Activated CD4-positive, alpha-beta T cell treated with anti-CD3 and anti-CD28 coated beads, Interleukin-2, amount 50 U/mL, for 1 hour (primary cell): ENCODE measurements at places on chromosomes 13 and 19.

DNA sequence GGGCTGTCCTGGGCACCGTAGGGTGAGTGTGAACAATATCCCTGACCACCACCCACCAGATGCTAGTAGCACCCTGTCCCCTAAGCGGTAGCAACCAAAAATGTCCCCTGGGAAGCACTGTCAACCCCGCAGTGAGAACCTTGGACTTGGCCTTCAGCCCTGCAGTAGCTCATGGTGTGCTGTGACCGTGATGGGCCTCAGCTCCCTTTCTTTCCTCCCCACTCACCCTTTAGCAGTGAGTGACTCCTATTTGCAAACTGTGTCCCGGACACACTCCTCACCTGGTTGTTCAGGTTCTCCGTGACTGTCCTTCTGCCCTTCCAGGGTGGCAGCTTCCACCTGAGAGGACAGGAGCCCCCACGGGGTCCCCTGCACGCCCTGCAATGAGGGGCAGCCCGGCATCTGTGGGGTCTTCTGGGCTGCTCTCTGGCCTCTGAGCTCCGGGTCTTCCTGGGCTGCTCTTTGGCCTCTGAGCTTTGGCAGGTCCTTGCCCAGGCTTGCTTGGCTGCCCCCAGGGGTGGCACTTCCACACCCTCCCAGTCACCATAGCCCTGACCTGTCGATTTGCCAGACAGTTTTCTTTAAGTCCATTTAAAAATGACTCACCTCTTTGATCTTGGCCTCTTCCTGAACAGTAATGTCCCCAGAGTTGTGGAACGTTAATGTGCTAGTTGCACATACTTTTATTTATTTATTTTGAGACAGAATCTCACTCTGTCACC lies 3.8 kb downstream of the KDM4B start:
- DNase-seq = no peak

DNA sequence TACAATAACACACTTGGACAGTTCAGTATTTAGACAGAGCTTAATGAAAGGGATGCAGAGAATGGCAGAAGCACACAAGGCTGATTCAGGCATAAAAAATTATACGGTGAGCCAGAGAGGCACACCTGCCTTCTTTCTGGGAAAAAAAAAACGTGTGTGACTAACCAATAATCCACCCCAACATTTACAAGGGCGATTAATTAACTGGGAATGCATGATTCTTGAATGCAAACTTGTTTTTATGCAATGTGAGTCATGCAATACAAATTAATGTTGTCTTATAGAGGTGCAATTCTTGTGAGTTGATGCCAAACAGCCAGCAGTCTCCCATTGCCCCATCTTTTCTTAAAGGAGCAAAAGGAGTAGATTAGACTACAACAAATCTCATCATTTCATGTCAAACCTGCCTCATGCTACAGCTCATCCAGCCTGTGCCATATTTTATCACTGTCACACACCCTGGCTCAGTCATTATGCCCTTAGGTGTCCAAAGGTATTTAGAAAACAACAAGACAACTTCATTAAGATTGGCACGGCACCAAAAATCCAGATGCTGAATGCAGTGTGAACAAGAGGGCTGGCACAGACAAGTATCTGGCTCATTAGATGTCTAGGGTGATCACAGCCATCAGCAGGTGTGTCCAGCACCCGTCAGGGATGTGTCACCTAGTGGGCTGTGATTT lies 721.1 kb downstream of the EFNB2 start:
- DNase-seq = no peak

DNA sequence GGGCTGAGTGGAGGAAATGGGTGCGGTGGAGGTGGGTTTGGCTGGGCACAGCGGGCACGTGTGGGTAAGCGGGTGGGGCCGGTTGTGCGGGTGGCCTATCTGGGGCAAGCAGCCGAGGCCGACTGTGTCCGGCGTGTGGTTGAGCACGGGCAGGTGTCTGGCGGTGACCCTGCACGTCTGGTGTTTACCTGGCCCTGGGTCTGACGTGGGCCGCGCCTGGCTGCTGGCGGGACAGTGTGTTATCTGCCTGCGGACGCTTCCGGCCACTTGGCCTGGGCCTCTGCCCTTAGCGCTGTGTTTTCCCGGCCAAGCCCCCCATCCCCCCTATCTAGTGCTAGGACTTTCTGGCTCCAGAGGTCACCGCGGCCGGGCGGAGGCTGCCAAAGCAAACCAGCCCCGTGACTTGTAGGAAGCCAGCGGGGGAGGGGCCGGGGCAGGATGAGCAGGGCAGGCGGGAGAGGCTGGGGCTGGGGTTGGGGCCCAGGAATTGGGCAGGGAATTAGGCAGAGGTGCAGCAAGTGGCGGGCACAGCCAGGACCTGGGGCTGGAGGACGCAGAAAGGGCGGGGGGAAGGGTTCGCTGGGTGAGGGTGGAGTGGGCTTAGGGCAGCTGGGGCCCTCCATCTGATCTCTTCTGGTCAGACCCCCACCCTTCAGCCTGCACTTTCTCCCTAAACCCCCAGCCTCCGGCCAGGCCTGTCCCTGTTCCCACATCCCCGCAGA lies 534 bp upstream of the HPN start:
- DNase-seq = peak; percentile 29

GRCh38 chr13:33286128-33286527 lies 573 bp upstream of the STARD13 start:
- DNase-seq = no peak

- DNase-seq = no peak
Observed at GRCh38 chr13:27432611-27433210, 8.3 kb downstream of the GTF3A start.

DNA sequence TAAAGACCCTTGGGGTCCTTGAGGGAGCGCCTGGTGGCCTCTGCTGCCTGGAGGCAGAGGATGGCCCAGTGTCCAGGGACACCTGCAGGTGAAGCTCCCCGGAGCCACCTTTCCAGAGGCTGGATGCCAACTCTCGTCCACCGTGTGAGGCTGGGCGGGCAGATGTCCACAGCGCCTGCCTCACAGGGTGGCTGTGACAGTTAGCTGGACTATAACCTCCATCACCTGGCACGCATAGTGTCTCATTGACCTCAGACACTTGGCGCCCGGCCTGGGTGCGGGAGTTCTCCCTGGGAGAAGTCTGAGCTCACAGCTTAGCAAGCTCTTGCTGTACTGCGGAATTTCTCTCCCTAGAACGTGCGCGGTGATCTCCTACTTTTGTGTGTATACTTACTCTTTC lies 9.8 kb downstream of the BICRA start:
- DNase-seq = no peak

GRCh38 chr19:46718157-46718933 lies 1.4 kb upstream of the PRKD2 start:
- peak; percentile 48 for DNase-seq
